ENCODE measurements at places on chromosomes 11 and 22.

GRCh38 chr11:16252373-16252772 is 104.0 kb downstream of the SOX6 start:
- no peak for DNase-seq

GRCh38 chr11:104908186-104908531 is 9.9 kb upstream of the CASP12 start:
- no peak for DNase-seq

DNA sequence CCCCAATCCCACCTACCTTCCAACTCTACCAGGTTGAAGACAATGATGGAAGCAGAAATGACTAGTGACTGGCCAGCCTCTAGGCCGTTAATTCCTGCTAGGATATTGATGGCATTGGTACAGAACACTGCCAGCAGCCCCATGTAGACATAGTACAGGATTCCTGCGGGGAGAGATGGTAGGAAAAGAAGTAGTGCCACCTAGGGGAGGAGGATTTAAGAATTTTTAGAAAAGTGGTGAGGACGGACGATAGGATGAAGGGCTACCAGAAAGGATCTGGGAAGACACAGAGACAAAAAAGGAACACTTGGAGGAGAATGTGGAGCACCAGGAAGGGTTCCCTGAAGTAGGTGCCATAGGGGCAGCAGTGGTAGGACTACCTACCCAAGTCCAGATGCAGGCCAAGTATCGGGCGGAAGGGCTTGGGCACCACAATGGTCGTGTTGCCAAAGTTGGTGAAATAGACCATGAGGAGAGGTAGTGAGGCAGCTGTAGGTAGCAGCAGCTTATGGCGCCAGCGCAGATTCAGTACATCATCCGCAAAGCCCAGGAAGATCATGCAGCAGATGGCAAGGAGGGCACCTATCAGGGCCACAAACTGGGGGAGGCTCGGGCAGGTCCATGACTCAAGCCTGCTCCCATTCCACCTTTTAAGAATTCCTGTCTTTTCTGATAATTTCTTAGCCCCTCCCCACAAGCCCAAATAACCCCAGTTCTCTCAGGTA is 1.2 kb downstream of the DPAGT1 start:
- DNase-seq: no peak

GRCh38 chr22:24102366-24103200 is 78.7 kb upstream of the SUSD2 start:
- DNase-seq: no peak

- no peak for DNase-seq
Observed at GRCh38 chr11:40280159-40281051, 1179.0 kb downstream of the LRRC4C start.

DNA sequence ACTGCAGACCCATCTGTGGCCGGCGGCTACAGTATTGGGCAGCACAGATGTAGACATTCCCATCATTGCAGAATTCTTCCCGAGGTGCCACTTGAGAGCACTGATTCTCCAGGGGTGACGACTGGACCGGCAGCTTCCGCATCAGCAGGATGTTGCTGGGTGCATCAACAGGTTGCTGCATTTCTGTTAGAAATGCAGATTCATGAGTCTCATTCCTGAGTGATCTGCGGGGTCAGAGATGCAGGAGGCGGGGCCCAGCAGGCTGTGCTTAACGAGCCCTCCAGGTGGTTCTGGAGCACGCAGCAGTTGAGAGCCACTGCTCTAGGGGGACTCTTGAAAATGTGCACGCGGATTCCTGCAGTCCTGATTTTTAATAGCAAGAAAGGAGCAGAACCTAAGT is 321.8 kb downstream of the TBC1D22A start:
- no peak for DNase-seq

- no peak for DNase-seq
Observed at GRCh38 chr11:44749189-44749588, 22.4 kb downstream of the TSPAN18 start.

DNA sequence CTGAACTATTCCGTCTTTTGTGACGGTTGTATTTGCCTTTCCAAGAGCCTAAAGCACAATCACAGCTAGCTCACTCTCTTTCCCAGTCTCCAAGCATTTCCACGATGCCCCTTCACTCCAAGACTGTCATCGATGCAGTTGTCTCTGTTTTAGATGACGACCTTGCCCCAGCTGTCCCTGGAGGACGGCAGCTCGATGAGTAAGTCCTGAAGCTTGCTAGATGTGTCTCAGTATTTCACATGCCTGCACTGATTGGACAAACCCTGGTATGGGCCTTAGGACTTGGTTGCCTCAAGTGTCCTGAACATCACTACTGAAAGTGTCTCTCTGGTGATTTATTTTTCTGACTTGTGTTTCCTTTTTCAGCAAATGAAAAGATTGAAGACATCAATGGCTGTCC is 129.9 kb downstream of the NAV2 start:
- no peak for DNase-seq

DNA sequence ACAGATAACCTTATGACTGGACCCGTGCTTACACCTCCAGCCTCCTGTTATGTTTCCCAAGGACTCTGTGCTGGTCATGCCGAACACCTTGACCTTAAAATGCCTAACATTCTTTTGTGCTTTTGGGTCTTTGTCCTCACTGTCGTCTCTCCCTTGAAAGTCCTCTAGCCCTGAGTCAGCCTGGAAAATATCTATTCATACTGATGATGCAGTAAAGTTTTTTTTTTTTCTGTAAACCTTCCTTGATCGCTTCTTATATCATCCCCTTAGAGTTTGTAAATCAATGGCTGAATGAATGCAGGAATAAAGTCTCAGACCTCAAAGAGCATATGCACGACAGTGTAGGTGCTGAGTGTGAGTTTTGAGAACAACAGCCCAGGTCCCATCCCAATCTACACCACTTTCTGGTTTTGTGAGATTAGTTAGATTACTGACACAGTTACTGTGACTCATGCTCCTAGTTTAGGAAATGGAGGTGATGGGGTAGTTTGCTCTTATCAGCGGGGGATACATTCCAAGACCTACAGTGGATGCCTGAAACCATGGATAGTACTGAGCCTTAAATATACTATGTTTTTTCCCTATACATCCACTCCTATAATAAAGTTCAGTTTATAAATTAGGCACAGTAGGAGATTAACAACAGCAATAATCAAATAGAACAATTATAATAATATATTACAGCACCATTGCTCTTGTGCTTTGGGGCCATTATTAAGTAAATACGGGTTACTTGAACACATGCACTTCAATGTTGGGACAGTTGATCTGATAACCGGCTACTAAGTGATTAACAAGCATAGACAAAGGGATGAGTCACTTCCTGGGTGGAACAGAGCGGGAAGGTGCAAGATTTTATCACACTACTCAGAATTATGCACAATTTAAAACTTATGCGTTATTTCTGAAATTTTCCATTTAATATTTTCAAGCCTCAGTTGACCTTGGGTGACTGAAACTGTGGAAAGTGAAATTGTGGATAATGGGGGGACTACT is 8.6 kb downstream of the TCN1 start:
- no peak for DNase-seq

- no peak for DNase-seq
Observed at GRCh38 chr22:29635734-29636357, 32.4 kb downstream of the NF2 start.

- DNase-seq: no peak
Observed at GRCh38 chr11:29336727-29337575, 679.9 kb downstream of the KCNA4 start.

GRCh38 chr11:76792505-76793264 is 9.5 kb downstream of the TSKU start:
- DNase-seq: no peak

- DNase-seq: peak; percentile 22
Observed at GRCh38 chr22:26367402-26368245, 61.4 kb upstream of the ASPHD2 start.

- DNase-seq: no peak
Observed at GRCh38 chr11:31640611-31641010, 131.0 kb downstream of the ELP4 start.

GRCh38 chr22:42515896-42516295 is 3.7 kb downstream of the RRP7A start:
- no peak for DNase-seq

GRCh38 chr11:18332302-18332701 is 9.9 kb downstream of the GTF2H1 start:
- DNase-seq: no peak

DNA sequence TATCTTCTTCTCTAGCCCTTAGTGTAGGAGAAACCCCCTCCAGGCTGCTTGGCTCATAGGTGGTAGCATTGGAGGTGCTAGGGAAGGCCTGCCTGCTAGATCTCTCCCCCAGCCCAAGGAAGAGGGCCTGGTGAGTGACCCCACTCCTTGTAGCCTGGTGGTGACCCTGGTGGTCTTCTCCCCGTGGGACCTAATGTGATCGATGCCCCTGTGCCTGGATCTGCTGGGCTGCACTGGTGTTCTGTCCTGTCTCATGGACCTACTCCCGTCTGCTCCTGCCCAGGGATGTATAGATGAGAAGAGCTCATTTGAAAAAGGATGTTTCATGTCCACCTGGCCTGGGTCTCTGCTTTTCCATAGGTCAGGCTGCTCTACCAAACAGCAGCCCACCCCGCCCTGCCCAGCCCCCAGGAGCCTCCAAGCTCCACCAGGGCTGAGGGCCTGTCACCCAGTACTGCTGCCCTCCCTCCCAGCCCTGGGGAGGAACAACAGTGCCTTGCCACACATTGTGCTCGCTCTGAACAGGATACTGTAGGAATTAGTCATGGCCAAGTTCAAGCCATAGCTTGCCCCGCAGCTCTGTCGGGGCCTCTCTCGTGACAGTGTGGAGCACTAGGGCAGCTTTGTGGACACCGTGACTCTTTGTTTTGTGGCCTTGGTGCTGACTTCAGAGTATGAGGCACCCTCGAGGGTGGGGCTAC is 19.7 kb downstream of the SLC37A2 start:
- no peak for DNase-seq

All from CD4-positive, alpha-beta T cell treated with Interleukin-15 for 1 hour (primary cell).